Hindlimb muscle (tissue), 1 donor: ENCODE measurements at places on chromosomes 4 and X.

DNA sequence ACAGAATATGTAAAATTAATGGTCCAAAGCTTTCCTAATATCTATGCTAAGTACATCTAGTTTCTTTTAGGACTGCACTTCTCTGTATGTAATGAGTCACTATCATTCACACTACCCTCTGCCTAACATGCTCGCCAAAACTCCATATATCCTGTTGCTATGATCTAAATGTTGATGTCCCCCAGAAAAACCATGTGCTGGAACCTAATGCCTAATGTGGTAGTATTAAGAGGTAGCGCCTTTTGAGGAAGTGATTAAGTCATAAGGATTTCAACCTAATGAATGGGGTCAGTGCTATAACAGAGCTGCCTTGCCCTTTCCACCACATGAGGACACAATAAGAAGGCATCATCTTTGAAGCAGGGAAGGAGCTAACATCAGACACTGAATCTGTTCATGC lies 34.9 kb upstream of the NFKB1 start:
- DNase-seq: no peak

DNA sequence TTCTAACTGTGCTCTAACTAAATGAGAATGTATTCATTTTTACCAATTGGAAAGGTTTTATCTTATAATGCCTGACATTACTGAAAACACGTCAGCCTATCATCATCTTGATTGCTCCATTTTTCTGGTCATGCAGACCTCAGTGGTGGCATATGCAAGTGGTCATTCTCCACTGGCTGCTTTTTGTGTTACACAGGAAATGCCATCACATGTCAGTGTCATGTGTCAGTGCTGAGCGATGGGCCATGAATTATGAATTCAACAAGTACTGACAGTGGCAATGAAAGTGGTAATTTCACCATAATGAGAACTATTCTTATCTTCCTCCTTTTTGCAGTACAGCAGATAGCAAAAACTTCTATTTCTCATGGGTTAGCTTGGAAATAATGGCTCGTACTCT lies 190.5 kb downstream of the PACRGL start:
- no peak for DNase-seq

DNA sequence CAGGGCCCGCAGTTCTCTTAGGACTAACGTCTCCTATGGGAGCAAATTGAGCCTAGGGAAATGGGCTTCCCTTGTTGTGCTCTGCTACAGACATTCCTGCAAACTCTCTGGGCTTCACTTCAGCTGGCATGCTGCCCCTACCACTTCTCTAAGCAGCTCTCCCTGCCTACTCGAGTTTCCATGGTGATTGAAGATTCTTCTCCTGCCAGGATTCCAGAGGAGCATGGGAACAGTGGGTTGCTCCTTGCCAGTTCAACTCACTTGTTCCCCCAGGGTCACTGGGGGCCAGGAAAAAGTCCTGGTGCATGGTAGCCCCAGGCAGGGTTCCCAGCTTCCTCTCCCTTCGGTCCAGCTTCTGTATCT lies 21.1 kb upstream of the WDR17 start:
- peak; percentile 19 for DNase-seq

- no peak for DNase-seq
Measured at GRCh38 chrX:79107891-79108718, 36.4 kb upstream of the GPR174 start.

GRCh38 chr4:184930026-184930425 lies 88.3 kb upstream of the HELT start:
- no peak for DNase-seq

DNA sequence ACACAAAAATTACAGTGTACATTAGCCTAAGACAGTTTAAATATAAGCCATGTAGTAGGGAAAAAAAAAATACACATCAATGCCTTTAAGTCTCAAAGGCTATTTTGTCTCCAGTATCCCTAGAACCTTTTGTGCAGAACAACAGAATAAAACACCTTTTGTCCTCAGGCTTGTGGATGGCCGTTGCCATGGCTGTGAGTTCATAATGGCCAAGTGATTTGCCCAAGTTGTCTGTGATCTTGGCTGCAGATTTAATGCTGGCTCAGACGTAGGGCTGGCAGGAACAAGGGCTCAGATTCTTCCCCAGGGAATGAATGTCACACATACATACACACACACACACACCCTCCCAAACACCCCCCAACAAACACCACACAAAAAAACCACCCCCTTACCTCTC lies 25.3 kb downstream of the GPM6B start:
- DNase-seq: no peak

DNA sequence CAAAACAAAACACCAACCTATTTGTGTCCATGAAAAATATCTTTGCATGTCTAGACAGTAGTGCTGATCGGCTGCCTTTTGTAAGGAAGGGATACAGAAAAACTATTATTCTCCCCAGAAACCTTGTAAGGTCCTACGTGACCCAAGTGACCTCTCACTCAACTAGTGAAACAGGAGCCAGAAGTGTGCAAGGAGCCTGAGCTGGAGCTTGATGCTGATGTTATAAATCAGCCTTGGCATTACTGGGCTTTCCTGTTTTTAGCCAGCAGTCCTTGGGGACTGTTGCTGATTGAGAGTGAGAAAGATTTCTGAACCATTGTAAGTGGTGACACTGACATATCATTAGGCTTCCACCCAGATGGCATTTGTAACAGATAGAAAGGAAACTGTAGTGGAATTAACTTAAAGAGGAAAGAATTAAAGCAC lies 100.8 kb upstream of the LIMCH1 start:
- DNase-seq: no peak

DNA sequence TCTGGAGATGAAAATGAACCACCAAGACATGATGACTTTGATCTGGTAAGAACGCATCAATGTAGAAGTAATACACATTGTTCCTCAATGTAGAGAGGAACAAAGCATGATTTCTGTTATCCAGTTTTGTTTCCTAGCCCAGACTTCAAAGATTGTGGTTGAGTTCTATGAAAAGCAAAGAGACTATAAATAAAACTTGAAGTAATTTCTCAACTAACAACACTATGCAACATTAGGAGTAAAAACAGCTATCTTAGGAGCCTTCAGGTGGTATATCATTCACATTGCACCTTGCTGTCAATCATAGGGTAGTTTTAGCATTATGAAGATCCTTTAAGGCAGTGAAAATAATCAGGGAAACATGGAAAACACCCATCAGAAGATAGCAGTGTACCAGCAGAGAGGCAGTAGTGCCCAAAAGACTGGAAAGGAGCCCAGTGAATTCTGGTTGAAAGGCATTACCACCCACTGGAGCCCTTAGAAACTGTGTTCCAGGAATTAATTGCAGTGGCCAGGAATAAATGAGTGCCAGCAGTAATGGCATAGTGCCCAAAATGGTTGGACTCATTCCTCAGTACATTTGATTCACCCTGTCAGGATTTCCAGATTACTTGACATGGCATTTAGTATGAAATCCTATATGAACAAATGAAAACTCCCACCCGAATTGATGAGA lies 300.7 kb upstream of the CXXC4 start:
- no peak for DNase-seq

DNA sequence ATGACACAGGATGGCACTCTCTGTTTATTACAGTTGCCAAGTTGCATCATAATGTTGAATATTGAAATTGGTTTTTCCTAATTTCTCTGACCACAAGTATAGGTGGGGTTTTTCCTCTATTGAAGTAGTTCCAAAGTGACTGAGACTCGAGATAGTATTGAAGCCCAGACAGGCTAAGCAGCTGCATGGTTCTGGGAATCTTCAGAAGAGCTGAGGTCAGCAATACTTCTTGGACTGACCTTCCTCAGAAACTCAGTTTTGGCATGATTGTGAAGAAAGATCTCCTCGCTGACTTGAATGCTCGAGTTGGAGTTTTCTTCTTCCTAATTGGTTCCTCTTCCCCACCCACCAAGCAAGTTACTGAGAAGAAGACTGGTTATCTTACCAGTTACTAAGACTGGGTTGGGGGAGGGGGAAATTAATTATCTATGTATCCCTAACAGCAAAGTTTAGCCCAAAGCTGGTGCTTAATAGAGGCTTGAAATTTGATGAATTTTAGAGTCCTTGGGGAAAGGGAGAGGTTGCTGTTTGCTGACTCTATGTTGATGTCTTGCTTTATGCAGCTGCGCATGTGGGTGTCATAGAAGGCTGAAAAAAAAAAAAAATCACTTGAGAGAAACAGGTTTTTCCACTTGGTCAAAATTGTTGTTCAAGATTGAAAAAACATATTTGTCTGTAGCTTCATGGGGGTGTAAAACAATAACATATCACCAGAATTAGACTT lies 91.1 kb downstream of the P2RY10 start:
- DNase-seq: peak; percentile 62

- no peak for DNase-seq
Measured at GRCh38 chr4:129043523-129043922, 49.8 kb downstream of the SCLT1 start.

- DNase-seq: no peak
Measured at GRCh38 chr4:4761128-4761982, 98.1 kb upstream of the MSX1 start.

GRCh38 chr4:25401066-25401465 lies 24.0 kb downstream of the ANAPC4 start:
- DNase-seq: no peak

DNA sequence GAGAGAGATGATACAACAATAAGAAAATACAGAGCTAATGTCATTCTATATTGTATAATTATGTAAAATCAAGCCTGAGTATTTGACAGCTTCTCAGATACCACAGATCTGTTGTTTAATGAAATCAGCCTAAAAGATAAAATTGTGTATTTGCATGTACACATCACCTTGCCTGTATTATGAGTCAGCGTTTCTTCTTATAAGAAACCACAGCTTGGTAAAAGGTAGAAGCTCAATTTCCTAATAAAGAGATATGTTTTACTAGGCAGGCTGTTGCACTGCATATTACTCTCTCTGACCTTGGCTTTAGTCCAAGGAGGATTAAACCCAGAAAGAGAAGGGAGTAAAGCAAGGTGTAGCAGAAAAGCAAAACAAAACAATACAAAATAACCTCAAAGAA lies 121.3 kb downstream of the PPARGC1A start:
- DNase-seq: no peak

- DNase-seq: no peak
Measured at GRCh38 chr4:150280975-150281374, 202.7 kb downstream of the DCLK2 start.

DNA sequence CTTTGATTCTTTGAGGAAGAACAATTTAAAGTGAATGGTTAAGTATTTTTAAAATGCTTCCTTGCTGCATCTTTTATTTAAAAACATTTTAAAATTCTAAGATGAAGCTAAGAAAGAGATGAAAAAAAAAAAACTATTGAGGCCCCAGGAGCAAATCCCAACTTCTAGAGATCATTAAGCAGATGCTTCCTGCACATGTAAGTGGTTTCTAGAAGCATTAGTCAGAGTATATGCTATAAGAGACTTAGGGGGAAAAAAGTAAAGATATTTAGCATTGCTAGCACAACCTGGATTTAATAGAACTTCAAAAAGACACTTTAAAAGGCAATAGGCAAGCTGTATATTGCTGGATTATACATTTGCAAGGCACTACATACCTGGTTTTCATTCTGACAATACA lies 64.7 kb downstream of the ZNF827 start:
- no peak for DNase-seq

GRCh38 chrX:69120476-69120875 lies 44.8 kb downstream of the PJA1 start:
- DNase-seq: no peak

- DNase-seq: no peak
Measured at GRCh38 chr4:7393601-7394575, 40.8 kb downstream of the PSAPL1 start.

DNA sequence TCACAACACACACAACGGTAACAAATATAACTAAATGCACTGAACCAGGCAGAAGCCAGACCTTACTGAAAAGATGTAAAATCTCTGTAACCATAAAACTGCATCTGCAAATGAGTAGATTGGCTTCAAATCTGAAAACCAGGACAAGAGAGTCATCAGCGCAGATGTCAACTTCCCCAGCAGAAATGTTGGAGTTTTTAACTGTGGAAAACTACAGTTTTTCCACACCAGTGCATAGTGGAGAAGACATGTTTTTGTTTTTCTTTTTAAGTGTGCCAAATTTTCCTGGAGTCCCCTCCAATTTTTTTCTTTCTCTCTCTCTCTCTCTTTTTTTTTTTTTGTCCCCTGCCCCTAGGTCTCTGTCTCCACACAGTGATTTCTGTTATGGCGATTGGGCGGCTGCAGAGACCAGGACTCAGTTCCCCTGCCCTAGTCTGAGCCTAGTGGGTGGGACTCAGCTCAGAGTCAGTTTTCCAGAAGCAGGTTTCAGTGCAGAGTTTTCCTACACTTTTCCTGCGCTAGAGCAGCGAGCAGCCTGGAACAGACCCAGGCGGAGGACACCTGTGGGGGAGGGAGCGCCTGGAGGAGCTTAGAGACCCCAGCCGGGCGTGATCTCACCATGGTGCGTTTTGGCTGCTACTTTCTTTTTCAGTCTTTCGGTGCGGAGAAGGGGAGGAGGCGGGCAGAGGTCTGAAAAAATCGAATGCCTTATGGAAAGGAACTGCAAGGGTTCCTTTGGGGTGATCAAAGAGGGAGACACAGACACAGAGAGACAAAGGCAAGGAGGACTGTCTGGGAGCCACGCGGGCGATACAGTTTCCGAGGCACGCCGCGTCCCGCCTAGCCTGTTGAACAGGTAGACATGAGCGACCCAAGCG lies at the start of gene GUCY1A1:
Gene GUCY1A1, plus strand, starts transcription at position 505 of the 878 bp plus-strand sequence. CDS start 30,020 bp downstream, outside the sequence.
- peak; percentile 43 for DNase-seq

GRCh38 chrX:139194571-139195280 lies 335.8 kb upstream of the F9 start:
- DNase-seq: no peak

DNA sequence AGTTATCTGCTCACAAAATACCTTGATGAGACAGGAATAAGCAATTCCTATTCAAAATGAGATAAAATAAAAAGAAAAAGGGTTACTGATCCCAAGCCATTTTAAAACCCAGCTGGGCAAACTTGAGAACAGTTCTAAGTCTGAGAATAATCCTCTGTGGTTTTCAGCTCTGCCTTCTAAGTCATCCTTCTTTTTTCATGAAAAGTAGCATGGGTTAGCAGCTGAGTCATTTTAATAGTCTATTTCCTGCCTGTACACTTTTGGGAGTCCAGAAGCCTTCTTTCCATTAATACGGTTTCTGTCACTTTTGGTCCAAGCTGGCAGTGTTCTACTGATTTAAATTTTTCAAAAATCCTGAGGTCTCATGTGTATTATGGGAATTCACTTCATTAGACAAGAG lies 374.3 kb downstream of the IQCM start:
- DNase-seq: no peak

GRCh38 chrX:147978931-147979330 lies 2.2 kb upstream of the FMR1NB start:
- no peak for DNase-seq

GRCh38 chrX:105744291-105744690 lies 78.0 kb upstream of the NRK start:
- no peak for DNase-seq
